ENCODE measurements at places on chromosomes 16 and 17. TPM values are rescaled to one million over a fixed set of nuclear protein-coding genes. Genes with fewer than 3 reads are reported as not detected.

The TMEM100 gene
- 3.1 TPM for total RNA-seq

The TMEM235 gene
- not detected for total RNA-seq

The GEMIN4 gene
- 64.2 TPM for total RNA-seq

GRCh38 chr17:75480281-75480680 is 23.8 kb downstream of the TMEM94 start:
- no peak for DNase-seq

GRCh38 chr16:89412811-89413210 is 77.5 kb downstream of the ANKRD11 start:
- no peak for DNase-seq

- no peak for DNase-seq
Observed at GRCh38 chr16:24538756-24539294, 541 bp upstream of the RBBP6 start.

- peak; percentile 86 for DNase-seq
Observed at GRCh38 chr16:69131839-69132423, 457 bp downstream of the CHTF8 start.

DNA sequence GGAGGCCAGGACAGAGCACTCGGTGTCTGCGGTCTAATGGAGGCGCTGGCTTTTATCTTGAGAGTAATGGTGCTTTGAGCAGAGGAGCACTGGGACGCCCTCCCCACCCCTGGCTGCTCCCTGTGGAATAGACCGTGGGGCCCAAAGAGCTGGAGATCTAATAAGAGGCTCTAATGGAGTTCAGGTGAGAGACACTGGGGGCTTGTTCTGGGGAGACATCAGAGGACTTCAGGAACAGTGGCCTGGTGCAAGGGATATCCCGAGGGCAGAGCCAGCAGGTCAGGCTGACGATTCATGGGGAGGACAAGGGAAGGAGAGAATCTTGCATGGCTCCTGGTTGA is 9.5 kb upstream of the KRT19 start:
- DNase-seq: no peak

DNA sequence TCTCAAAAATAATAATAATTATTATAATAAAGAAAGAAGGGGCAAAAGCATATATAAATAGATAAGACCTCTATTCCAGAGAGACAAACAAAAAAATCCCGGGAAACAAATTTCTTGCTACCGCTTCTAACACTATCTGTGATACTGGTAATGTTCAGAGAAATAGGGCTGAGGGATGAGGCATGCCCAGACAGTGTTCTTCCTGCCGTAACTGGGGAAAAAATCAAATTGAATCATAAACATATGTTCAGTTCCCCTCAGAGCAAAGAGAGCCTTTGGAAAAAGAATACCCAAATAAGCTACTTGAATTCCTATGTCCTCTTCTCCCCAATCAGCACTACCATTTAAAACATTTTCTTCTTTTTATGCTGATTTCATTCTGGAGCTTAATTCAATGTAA is 688.0 kb downstream of the KCNJ2 start:
- DNase-seq: no peak

GRCh38 chr17:33390479-33391176 is 97.5 kb upstream of the ASIC2 start:
- no peak for DNase-seq

DNA sequence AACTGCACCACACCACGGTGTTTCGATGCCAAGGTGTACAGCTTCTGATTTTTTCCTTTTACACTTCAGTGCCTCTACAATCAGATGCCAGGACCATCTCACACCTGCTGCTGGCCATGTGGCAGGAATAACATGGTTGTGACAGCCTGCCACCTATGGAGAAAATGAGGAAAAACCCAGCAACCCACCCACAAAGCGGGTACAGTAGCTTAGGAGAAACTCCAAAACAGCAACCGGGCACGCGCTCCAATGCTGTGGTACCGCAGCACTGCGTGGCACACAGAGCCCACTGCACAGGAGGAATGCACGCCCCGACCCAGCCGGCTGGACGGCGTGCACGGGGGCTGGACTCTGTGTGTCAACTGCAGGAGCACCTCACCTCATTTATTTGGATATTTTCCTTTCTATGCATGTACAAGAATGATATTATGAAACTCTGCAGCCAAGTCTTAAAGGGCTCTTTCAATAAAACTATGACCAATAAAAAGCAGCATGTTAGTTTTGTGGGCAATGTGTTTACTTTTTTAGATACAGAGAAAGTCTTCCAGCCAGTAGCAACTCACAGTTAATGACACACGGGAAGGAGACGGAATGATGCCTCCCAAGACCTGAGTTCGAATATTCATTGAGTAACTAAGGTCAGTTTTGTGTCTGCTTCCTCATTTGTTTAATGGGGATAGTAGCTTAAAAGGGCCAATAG is 45.9 kb downstream of the MAP1LC3B start:
- DNase-seq: no peak
